CD4-positive, alpha-beta T cell treated with Interleukin-17A for 1 hour (primary cell): ENCODE measurements at places on chromosomes 4 and X.

GRCh38 chrX:29834311-29834710 lies 381.1 kb upstream of the MAGEB2 start:
- no peak for DNase-seq

DNA sequence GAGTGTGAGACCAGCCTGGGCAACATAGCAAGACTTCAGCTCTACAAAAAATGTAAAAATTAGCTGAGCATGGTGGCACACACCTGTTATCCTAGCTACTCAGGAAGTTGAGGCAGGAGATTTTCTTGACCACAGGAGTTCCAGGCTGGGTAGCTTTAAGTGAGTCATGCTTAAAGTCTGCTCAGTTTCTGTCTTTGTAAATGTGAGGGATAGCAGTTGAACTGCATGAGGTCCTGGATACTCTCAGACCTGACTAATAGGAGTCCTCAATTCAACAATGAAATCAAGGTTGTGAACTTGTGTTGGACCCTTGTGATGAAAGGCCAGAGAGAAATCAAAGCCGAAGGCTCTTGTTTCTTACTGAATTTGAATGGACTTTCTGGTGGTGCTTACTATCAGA lies 45.2 kb downstream of the STARD8 start:
- no peak for DNase-seq

- no peak for DNase-seq
These were observed 39.2 kb downstream of the SERPINA7 start for GRCh38 chrX:105999294-105999693.

GRCh38 chr4:56505269-56506130 lies at the start of gene ARL9:
ARL9 (plus strand) TSS chr4:56505791; CDS start chr4:56505863, 72 bp downstream.
- peak; percentile 64 for DNase-seq

- DNase-seq: no peak
These were observed 523.4 kb downstream of the ADGRL3 start for GRCh38 chr4:61723492-61723891.

DNA sequence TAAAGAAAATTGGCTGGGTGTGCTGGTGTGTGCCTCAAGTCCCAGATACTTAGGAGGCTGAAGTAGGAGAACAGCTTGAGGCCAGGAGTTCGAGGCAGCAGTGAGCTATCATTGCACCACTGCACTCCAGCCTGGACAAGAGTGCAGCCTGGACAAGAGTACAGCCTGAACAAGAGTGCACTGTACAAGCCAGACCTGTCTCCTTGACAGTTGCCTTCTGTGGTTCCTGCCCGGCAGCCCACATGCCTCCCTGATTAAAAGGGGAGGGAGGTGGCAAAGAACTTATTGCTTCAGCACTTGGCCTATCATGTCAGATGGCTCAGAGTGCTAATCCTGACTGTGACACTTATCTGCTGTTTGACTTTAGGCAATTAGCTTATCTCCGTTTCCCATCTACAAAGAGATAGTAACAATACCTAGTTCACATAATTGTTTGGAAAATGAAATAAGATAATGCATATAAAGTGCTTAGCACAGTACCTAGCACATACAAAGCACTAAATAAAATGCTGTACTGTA lies 249.1 kb downstream of the DCLK2 start:
- DNase-seq: no peak

- DNase-seq: no peak
These were observed 150.6 kb upstream of the VCX3A start for GRCh38 chrX:6685489-6685888.

- DNase-seq: no peak
These were observed 53.1 kb downstream of the ARHGEF38 start for GRCh38 chr4:105605493-105605892.

DNA sequence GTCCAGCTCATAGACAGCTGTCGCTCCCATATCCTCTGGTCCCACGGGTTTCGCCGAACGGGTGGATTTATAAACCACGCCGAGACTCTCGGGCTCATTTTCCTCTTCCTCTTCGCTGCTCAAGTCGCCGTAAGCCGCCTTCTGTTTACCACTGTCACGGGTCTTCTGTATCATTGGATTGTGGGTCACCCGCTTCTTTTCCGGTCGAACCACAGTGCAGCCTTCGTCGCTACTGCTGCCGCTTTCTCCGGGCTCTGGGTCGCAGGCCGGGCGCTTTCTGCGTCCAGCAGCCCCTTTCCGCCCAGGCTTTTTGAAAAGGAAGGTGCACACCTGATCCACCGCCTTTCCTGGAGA lies 311 bp downstream of the RNF113A start:
- DNase-seq: no peak

DNA sequence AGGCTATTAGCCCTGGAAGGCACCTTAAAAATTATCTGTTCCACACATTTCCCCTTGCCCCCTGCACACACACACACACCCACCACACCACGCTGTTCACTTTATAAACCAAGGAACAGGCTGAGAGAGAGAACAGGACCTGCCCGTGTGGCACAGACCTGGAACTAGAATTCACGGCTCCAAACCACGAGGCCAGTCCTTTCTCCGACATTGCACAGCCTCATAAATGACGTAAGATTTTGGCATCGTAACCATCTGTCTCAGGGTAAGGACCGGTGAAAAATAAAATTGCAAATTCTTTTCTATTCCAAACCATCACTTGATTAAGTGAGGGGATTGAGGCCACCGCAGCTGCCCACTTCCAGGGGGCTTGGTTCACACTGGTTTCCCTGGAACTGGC lies 330.3 kb downstream of the BCOR start:
- no peak for DNase-seq

DNA sequence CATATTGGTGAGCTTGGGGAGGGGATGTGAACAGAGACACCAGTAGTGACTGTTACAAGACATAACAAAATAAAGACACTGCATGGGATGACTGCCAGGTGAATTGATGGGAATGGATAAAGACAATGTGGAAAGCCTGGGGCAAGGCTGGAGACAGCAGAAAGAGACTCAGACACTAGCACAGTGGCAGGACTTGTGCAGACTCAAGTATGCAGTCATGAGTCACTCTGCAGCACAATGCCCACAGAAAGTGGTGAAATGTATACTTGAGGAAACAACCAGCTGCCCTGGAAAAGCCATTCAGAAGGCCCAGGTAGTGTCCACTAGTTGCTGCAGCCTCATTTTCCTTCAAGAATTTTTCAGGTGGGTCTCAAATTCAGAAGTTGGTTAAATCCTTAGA lies 452.3 kb downstream of the MID1IP1 start:
- no peak for DNase-seq

DNA sequence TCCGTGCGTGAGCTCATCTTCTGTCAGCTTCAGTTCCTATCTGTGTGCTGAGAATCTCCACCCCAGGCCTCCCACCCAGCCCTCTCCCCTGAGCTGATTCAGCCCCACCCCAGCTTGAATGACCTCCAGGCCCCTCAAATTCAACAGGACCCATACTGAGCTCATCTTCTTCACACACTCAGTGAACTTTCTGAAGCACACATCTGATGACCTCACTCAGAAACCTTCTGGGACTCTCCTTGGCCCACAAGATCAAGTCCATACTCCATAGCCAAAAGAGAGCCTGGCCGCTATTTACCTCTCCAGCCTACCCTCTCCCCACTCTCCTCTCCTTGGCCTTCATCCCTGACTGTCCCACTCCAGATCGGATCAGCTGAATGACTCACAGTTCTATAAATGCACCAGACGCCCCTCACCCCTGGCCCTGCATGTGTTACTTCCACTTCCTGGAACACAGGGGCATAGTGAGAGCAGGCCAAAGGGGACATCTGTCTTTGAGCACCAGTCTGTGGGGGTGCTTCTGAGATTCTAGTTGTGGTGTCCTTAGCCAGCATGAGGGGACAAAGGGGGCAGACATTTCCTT lies 62.5 kb downstream of the PJA1 start:
- DNase-seq: no peak

DNA sequence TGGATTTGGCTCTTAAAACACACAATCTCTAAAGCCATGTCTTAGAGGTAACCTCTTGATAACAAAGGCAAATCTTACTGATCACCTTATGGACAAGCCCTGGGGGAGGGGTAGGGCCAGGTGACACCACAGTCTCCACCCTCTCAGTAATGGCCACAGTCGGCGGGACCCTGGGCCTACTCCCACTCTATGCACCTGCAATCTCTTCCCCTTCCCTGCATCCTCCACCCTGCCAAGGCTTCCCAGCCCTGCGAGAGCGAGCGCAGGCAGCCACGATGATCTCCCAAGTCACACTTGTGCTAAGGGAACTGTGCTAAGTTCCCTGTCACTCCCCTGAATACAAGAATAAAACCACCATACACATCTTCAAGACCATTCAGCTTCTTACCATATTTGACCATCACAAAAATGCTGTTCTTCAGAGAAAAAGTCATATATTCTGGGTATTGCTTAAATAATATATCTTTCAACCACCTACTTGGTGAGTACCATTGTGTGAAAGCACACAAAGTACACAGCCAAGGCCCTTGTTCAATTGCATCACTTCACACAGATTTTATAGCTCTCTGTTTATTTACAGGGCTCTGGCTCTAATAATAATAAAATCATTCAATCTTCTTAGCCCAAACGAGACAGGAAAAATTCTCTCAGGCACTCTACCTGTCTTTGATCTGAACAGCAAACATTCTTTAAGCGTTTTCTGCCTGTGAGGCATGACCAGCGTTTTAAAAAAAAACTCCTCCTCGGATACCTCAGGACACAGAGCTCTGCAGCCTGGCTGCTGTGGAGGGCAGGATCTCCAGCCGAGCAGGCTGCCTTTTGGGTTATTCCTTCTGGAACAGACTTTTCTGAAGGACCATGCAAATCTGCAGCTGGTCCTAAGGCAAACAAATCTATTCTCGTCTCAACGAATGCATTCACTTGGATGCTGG lies 115.7 kb upstream of the MAP3K15 start:
- DNase-seq: no peak

DNA sequence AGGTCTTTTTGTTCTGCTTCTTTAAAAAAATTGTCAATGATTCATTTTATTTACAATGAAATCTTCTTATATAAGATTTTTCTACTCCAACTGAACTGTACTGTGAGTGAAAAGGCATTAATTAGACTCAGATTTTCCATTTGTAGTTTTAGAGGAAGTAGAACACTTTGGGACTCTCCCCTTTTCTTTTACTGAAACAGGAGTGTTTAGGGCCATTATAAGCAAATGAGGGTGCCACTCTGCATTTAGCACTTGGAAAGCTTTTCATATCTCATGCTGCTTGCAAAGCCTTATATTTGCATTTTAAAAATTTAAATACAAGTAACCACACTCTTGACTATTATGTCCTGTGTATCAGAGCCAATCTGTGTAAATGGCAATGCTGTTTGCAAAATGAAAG lies 584.3 kb downstream of the KLHL13 start:
- DNase-seq: no peak

DNA sequence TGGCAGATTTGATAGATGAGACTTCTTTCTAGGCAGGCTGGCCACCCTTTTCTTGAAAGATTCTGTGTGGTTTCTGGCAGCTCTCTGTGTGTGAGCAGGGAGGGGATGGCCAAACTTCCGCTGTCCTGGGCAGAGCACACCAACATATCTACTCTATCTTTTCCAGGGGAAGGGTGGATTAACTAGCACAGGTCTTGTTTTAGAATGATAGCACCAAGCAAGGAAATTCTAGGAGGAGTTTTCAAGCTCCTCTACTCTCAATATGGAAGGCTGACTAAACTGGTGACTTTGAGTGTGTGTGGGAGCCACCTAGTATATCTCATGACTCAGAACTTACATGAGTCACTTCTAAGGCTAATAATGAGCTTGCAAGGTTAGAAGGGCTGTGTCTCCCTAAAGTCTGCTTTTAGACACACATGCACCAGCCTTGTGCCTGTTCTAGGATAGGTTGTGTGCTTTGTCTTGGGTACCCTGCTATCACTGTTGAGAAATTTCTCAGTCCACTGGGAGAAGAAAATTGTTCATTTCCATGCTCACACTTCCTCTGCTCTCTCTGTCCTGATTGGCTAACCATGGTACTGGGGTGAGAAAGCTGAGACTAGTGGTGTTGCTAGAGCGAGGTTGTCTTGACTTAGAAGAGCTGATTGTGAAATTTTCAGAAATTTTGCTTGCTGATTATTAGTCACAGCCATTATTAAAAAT lies 72.9 kb downstream of the YIPF6 start:
- no peak for DNase-seq

GRCh38 chrX:109672239-109672638 lies 47.3 kb upstream of the KCNE5 start:
- no peak for DNase-seq

DNA sequence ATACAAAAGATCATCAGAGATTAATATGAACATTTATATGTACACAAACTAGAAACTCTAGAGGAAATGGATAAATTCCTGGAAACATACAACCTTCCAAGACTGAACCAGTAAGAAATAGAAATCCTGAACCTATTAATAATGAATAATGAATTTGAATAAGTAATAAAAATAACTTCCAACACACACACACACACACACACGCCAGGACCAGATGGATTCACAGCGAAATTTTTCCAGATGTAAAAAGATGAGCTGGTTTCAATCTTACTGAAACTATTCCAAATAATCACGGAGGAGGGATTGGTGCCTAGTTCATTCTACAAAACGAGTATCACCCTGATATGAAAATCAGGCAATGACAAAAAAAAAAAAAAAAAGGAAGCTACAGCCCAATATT lies 1095.0 kb downstream of the FAT4 start:
- DNase-seq: no peak

- DNase-seq: no peak
These were observed 556 bp upstream of the SMARCA5 start for GRCh38 chr4:143512978-143513313.

DNA sequence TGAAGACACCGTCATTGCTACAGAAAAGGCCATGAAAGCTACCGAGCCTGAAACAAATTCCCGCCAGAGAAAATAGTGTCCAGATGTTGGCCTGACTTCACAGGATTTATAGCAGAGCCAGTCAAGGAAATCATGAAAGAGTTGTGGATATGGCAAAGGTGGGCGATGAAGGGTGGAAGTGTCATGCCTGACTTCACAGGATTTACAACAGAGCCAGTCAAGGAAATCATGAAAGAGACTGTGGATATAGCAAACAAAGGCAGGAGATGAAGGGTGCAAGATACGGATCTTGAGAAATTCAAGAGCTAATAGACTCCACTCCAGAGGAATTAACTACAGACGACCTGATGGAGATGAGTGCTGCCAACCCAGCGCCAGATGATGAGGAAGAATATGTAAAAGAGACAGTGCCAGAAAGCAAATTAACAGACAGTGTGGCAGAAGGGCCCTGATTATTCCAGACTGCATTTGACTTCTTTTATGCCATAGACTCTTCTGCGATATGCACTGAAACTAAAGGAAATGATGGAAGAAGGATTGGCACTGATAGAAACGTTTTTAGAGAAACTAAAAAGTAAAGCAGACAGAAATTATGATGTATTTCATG lies 17.2 kb downstream of the TRMT44 start:
- DNase-seq: no peak

- DNase-seq: peak; percentile 79
These were observed 10.2 kb upstream of the DLG3 start for GRCh38 chrX:70434352-70434866.

DNA sequence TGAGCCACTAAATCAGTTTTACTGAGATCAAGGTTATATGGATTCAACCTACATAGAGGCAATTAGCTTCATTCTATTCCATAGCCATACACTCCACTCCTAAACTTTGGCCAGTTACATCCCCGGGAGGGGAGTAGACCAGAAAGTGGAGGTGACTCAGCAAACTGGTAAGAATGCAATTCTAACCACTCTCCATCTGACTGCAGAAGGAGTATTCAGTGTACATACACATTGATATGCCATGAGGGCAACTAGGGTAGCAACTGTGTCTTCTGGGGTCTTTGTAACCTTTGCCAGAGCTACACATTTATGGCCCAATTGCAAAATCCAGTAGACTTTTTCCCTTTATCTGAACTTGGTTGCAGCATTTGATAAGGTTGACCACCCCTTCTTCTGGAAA lies 7.6 kb downstream of the SLC25A43 start:
- DNase-seq: no peak
